Smooth muscle cell of the brain vasculature (primary cell): ENCODE measurements at places on chromosomes 5 and 9.

DNA sequence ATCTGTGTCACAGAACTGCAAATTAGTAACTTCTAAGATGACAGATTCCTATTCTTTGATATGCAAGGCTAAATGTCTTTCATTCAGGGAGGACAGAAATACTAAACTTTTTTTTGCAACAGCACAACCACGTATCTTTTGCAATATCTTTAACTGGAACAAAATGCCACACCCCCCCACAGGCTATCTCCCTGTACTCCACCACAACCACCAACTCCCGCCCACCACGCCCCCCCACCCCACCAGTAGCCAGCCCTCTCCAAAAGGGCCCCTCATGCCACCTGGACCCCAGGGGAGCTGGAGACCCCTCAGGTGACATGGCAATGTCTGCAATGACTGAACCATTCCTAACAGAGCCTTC is 131.8 kb downstream of the ROR2 start:
- DNase-seq, result no peak

DNA sequence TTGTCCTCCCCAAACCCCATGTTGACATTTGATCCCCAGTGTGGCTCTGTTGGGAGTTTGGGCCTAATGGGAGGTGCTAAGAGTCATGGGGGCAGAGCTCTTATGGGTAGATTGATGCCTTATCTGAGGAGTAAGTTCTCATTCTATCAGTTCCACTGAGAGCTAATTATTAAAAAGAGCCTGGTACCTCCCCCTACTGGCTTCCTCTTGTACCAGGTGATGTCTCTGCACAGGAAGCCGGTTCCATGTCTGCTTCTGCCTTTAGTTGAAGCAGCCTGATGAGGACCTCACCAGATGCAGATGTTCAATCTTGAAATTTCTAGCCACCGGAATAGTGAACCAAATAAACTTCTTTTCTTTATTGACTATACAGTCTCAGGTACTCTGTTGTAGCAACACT is 10.8 kb downstream of the GABRB2 start:
- no peak for DNase-seq

DNA sequence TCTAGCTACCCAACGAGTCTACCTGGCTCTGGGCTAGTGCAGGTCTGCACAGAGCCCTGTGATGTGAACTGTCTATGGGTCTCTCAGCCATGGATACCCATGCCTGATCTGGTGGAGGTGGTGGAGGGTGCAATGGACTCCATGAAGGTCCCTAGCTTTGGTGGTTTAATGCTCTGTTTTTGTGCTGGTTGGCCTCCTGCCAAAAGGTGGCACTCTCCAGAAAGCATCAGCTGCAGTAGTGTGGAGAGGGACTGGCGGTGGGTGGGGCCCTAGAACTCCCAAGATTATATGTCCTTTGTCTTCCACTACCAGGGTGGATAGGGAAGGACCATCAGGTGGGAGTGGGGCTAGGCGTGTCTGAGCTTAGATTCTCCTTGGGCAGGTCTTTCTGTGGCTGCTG is 290.1 kb downstream of the AGTPBP1 start:
- DNase-seq, result no peak

GRCh38 chr9:99385215-99385614 is 163.1 kb downstream of the SEC61B start:
- DNase-seq, result no peak

DNA sequence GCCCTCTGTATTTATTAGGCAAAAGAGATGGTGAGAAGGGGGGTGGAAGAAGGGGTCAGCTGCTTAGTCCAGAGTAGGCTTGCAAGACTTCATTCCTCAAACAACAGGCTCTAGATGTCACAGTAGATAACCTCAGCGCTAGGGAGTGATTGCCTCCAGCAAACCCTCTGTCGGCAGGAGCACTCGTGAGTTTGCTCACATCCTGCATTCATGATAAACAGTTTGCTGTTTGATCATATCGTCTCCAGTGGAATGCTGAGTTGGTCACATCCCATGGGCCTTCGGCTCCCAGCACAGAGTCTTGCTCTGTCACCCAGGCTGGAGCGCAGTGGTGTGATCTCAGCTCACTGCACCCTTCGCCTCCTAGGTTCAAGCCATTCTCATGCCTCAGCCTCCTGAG is 3.6 kb downstream of the TTC23L start:
- DNase-seq, result no peak

DNA sequence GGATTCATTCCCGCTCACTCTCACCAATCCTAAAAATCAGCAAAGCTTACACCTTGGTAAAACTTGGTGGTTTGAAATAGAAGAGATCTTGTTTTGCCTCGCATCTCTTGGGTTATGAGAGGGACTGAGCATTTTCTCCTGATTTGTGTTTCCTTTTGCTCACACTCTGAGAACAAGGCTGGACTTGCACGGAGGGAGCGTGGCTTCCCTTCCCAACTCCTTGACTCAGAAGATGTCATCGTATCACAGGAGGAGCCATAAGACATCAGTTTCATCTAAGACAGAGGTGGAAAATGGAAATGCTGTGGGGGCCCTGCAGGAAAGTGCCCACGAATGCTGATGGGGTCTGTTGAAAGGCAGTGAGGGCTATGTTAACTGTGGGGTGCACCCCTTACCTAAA is 37.4 kb downstream of the CTSL start:
- DNase-seq, result no peak

DNA sequence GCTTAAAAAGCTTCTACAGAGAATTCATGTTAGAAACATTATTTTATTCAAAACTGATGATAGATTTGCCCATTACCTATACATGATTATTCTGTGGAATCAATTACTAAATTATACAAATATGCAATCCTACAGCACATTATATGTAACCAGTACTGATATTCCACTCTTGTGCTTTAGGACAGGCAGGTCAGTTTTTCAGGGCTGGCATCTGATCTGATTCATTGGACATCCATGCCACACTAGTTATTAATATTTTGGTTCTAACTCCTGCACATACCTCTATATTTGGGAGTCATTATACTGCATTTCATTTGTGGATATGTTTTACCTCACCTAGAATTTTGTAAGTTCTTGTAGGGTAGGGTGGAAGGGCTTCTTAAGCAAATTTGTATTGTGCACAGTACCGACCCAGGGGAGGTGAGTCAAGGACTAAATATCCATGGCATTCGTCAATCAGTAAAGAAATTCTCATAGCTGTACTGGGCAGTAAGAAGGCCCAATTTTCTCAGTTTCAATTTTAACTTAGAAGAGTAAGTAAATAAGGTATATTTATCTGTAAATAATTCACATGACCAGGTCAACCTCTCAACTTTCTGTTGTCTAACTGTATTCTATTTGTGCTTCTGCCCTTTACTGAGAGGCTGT is 33.5 kb downstream of the ELOVL7 start:
- DNase-seq, result no peak

DNA sequence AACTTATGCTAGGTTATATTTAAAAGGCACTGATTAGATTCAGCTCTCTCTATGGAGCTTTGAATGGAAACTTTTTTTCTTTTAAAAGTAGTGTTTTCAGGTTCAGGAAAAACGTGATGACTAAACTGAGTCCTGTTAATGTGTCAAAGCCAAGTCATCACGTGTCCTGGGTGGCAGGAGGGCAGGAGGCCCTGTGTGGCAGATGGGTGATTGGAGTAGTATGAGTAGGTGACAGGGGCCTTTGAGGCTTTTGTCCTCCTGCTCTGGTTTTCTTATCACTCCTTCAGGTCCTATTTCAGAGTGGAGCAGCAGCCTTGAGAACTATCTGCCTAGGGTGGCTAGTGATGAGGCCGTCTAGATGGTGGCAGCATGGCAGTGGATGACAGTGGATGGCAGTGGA is 17.7 kb upstream of the CARTPT start:
- no peak for DNase-seq

DNA sequence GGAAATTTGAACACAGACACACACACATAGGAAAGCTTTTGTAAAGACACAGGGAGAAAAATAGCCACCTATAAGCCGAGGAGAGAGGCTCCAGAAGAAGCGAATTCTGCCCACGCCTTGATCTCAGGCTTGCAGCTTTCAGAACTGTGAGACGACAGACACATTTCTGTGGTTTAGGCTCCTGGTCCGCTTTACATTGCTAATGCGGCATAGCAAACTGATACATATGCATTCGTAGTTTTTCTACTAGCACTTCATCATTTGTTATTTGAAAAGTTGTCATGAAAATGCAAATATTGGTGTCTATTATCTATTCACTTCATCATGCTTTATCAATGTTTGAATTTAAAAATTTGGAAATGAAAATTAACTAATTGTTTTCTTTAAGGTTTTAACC is 674.9 kb downstream of the SEMA5A start:
- no peak for DNase-seq

- no peak for DNase-seq
Measured at GRCh38 chr9:125268394-125269013, 6.9 kb downstream of the GAPVD1 start.

DNA sequence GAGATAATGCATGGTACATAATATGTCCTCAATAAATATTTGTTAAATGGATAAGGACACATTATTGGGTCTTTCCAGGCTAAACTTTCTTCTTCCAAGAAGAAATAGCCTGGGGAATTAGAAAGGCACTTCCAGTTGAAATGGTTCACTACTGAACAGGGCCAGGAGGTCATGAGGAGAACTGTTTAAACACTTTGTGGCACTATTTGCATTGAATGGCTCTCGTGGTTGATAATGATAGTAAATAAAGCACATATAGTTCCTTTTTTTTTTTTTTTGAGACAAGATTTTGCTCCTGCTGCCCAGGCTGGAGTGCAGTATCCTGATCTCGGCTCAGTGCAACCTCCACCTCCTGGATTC is 19.9 kb upstream of the CAST start:
- DNase-seq, result no peak

DNA sequence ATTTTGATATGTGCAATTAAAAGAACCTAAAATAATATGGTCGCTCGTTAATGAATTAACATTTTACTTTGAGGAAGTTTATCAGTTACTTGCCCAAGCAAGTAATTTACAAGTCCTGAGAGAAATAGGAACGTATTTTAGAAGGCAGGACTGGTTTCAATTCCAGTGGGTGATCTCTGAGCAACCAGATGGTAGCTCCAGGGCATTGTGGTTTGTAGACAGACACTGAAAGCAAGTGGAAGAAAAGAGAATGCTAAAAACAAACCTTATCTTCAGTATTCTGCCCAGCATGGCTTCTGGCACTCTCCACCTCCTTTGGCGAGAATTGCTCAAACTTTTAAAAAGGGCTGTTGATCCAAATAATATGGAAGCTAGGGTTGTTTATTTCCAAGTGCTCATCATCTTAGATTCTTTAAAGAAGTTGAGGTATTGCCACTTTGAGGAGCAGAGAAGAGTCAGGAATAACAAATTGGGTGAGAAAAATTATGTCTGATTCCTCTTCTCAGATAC is 31.8 kb upstream of the ERAP2 start:
- no peak for DNase-seq
